AG08396 (cell line): ENCODE measurements at places on chromosomes 5 and 9.

DNA sequence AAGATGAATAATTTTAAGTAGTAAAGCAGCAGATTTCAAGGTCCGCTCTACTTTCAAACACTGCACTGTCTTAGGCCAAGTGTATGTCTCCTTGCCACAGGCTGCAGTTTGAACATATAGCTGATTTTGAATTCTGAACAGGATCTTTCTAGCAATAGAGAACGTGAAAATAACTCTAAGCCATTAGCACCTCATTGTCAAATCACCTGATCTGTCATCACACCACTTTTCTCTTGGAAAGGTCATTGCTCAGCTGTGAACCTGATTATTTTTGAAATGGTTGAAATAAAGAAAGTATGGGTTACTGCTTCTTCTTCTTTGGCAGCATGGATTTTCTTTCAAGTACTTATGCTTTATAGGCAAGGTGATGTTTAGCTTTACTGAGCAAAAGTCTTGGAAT lies 357.0 kb upstream of the RORB start:
- no peak for DNase-seq

- DNase-seq, result no peak
Measured at GRCh38 chr9:70229026-70229425, 29.8 kb upstream of the SMC5 start.

- DNase-seq, result no peak
Measured at GRCh38 chr9:115229496-115229895, 111.5 kb upstream of the TNC start.

GRCh38 chr5:1075931-1076330 lies 35.9 kb downstream of the SLC12A7 start:
- no peak for DNase-seq

DNA sequence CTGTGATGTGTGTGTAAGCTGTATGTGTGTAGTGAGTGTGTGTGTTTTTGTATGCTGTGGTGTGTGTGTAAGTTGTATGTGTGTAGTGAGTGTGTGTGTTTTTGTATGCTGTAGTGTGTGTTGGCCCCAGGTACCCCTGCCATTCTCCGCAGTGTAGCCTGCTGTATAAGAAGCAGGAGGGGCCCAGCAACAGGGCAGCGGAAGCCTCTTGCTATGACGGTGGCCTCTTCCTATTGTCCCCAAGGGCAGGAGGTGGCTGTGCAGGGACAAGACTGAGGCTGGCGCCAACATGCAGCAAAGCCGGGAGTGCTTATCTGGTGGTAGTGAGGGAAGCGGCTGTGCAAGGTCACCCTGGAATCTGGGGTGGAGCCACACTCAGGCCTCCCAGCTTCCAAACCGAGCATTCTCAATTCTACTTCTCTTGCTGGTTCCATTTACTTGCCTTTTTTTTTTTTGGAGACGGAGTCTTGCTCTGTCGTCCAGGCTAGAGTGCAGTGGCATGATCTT lies 5.1 kb downstream of the SPAAR start:
- peak; percentile 20 for DNase-seq

DNA sequence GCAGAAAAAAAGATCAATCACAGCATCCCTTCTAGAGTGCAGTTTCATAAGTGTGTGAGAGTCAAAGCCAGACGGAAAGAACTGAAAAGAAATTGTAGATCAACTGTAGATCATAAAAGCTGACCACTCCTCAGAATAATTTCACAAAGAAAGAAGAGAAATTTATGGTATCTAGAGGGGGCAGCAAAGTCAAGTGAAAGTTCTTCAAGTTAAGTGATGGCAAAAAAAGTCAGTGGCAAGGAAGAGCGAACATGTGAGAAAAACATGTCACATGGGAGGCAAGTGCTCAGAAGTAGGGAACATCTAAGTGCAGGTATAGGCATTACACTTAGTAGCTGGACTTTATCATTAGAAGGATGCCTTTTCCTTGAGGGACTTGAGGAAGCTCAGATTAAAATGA lies 245.1 kb upstream of the ISL1 start:
- DNase-seq, result no peak

DNA sequence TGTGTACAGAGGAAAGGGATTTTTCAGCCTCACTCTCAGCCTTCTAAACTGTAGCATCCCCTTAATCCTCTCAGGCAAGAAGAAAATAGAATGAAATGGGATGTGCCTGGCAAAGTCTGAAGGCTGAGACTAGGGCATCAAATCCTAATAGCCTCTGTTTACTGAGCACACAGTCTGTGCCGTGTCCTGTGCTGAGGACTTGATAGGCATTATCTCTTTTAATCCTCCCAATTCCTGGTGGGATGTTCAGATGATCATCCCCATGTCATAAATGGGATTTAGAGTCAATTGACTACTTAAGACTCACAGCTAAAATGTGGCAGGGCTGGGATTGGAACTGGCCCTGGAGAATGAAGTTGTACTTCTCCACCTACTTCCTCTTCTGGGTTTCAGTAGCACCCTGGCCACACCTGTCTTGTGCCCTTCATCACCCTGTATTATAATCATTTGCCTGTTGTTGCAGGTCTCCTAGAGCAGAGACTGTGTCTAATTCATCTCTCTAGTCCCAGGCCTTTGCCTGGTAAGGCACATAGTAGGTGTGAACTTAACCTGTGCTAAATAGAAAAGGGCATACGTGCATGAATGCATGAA lies 81.0 kb downstream of the WWC1 start:
- no peak for DNase-seq

- no peak for DNase-seq
Measured at GRCh38 chr5:95815155-95815729, 7.3 kb downstream of the GLRX start.

- DNase-seq, result no peak
Measured at GRCh38 chr9:78371981-78372380, 75.1 kb downstream of the PSAT1 start.

DNA sequence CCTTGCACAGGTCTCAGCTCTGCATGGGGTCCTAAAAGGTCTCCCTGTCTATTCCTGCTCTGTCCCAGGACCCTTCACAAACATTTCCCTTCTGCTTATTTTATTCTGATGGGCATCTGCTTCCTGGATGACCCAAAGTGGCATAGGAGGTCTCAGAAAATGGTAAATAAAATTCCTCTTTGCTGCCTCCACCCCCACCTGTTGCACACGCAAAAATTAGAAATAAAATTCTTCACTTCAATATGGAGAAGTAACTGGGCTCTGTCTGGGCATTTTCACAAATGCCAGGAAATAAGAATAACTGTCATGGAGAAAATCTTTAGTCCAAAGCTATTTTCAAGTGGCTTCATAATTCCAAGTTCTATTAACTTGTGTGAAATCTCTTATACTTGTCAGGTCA lies 106.6 kb upstream of the MAP1B start:
- DNase-seq, result no peak

DNA sequence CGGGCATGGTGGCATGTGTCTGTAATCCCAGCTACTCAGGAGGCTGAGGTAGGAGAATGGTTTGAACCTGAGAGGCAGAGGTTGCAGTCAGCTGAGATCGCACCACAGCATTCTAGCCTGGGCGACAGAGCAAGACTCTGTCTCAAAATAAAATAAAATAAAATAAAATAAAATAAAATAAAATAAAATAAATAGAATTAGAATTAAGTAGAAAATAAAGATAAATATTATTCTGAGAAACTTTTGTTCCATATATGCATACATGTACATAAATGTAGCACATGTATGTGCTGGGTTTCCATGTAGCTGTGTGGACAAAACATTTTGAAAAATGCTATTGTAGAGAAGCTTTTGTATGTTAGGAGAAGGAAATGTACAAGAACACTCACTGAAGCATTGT lies 129.4 kb upstream of the VLDLR start:
- no peak for DNase-seq

DNA sequence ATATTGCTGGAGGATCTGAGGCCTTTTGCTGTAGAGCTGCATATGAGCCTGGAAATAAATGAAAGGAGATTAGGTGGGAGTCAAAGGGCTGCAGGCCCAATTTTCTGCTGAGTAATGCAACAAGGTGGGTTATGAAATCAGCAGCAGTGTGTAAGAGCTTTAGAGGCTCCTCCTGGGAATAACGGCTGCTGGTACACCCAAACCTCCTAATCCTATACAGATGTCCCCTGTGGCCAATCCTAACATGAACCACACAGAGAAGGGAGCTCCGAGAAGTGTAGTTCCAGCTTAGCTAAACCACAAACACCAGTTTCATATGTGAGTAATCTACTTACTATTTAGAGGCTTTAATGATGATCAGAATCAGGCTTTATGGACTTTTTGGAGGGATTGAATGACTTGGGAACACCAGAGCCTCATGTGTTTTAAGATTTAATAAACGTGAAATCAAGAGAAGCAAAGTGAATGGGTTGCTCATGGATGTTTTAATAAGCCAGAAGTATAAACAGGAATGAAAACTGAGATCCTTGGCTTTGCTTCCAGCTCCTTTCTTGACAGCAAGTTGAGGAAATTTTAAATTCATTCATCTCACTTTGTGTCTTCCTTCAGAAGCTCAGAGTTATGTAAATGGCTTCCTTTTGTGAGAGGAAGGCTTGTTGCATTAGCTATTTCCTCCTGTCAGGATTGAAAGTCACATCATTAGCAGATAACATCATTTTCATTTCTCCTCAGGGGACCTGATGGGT lies 437.5 kb downstream of the TMEM232 start:
- DNase-seq, result peak; percentile 37

DNA sequence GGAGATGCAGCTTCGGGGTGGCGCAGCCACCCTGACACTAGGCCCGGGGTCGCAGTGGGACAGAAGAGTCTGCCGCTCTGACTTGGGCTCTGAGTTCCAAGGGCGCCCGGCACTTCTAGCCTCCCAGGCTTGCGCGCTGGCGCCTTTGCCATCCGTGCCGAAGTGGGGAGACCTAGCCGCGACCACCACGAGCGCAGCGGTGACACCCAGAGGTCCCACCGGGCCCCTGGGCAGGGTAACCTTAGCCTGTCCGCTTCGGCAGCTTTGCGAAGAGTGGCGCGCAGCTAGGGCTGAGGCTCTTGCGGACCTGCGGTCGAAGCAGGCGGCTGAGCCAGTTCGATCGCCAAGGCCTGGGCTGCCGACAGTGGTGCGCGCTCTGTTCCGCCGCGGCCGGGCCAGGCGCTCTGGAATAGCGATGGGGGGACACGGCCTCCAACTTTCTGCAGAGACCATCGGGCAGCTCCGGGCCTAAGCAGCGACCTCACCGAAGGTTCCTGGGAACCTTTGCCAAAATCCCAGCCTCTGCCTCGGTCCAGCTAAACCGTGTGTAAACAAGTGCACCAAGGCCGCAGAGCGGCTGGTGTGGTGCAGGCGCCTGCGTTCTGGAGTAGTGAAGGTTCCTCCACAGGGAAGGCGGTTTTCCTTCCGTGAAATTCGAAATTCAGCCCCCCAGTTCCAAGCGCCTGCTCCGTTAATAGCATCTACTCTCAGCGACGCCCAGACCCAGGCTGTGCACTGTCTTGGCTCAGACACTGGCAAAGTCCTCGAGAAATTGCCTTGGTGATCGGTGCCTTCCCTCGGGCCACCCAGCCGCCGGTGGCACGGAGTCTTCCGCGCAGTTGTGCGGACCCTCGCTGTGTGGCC lies 7.4 kb downstream of the TLX3 start:
- no peak for DNase-seq

DNA sequence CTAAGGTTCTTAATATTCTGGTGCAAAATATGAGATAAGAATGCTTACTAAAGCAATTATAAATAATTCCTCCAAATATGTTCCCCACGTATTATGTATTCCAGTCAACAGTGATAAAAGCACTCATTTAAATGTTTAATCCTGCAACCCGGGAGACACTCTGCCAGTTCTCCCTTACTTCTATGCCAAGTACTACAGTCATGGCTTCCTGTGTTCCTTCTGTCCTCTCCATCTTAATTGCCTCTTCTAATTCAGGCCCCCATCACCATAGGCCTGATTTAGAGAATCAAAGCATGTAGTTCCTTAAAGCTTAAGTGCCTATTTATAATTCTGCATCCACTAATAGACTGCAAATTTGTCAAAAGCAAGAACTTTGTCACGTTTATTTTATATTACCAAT lies 474.8 kb downstream of the SEMA5A start:
- no peak for DNase-seq

GRCh38 chr9:21413151-21413550 lies 4.2 kb downstream of the IFNA8 start:
- DNase-seq, result no peak

DNA sequence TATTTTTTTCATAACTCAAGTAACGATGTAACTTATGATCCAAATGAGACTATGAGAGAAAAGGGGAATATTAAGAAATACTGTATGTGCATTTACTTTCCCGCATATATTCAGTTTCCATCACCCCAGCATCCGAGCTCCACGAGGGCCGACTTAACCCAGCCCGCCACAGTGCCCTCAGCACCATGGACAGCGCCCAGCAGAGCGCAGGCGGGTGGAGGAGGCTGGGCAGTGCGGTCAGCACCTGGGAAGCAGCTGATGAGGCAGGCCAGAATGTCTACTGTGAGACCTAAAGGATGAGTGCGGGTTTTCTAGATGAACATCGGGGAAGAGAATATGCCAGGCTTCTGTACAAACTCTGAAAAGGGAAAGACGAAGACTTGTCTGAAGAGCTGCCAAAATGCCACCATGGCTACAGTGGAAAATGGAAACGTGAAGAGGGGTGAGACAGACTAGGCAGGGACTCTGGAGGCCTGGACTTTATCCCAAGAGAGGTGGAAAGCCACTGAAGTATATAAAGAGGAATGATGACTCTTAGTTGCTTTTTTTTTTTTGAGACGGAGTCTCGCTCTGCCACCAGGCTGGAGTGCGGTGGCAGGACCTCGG lies 34.5 kb upstream of the MED27 start:
- DNase-seq, result peak; percentile 70

DNA sequence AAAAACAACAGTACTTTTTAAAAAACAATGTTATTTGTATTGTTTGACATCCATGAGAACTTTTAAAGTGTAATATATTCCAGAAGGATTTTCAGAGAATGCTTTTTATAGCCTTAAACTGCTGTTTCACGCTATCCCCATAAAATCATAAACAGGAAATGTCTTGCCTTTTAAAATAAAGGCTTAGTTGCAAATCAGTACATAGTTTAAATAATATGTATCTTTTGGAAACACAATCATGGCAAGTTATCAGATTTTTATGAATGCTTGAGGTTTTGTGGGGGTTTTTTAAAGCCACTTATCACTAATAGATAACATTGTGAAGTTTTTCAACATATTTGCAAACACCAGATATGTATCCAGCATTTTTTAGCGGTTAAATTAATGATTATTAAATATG lies 37.2 kb upstream of the F2RL2 start:
- no peak for DNase-seq

GRCh38 chr9:114900942-114901802 lies 29.2 kb downstream of the TNFSF8 start:
- no peak for DNase-seq

- no peak for DNase-seq
Measured at GRCh38 chr9:4056187-4056586, 243.7 kb downstream of the GLIS3 start.

DNA sequence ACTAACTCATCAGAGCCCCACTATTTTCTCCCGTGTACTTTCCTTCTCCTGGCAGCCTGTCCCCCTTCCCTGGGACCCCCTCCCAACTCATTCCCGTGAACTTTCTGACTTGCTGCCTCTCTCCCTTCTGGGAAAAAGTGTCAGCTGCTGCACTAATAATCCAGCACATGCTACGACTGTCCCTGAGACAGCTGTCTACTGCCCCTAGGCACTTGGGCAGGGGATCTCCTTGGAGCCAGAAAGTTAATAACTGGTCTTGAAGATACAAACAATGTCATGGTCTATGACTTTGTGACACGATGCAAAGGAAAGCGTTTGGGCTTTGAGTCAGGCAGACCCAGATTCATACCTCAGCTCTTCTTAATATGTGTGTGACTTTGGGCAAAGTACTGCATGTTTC lies 10.1 kb upstream of the RNF183 start:
- DNase-seq, result no peak

- peak; percentile 76 for DNase-seq
Measured at GRCh38 chr5:149371296-149371962, 7.7 kb downstream of the IL17B start.
